Kasumi-1 (cell line): ENCODE measurements at places on chromosomes 4 and X.

DNA sequence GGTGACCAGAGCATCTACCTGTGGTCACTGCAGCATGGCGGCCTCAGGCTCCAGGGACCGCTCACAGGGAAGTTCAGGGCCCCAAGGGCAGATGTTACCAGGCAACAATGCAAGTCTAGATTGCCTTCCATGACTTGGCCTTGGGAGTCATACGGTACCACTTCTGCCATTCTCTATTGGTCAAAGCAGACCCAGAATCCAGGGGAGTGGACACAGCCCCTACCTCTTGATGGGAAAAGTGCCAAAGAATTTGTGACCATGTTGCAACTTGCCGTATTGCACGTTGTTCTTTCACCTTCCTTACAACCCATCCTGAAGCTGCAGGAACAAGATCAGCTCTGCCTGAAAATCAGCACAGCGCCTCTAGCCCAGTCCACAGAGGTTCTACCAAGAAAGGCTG lies 111.1 kb downstream of the IRF2 start:
- DNase-seq: no peak

DNA sequence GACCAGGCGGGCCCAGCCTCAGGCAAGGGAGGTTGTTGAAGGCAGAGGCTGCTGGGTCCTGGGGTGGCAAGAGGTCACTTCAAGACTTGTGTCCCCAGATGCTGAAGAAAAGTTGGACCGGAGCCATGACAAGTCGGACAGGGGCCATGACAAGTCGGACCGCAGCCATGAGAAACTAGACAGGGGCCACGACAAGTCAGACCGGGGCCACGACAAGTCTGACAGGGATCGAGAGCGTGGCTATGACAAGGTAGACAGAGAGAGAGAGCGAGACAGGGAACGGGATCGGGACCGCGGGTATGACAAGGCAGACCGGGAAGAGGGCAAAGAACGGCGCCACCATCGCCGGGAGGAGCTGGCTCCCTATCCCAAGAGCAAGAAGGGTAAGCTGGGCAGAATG lies 4.4 kb downstream of the PQBP1 start:
- no peak for DNase-seq

DNA sequence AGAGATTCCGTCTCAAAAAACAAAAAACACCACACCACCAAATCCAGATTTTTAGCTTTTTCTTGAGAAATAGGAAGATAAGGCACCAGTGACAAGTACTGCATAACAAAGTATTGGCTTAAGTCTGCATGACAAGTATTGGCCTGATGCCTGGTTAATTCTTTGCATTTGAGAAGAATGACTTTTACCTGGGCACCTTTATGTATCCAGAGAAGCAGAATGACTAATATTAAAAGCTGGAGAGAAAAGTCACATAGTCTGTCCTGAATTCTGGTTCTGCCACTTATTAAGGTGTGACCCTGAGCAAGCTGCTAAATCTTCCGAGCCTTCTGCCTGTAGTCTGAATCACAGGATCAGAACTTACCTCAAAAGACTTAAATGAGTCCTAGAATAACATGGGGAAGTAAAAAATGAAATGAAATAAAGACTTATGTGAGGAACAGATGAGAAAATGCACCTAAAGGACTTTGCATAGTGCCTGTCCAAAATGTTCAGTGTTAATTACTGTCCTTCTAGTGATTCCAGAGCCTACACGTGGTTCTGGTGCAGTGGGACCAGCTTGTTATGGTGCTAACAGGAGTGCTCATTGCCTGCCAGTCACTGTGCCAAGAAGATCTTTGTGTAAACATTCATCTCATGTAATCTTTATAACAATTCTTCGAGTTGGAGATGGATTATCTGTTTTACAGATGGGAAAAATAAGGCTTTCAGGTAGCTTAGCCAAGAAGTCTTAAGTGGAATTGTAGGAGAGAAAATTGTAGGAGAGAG lies 31.6 kb downstream of the UGDH start:
- DNase-seq: no peak

DNA sequence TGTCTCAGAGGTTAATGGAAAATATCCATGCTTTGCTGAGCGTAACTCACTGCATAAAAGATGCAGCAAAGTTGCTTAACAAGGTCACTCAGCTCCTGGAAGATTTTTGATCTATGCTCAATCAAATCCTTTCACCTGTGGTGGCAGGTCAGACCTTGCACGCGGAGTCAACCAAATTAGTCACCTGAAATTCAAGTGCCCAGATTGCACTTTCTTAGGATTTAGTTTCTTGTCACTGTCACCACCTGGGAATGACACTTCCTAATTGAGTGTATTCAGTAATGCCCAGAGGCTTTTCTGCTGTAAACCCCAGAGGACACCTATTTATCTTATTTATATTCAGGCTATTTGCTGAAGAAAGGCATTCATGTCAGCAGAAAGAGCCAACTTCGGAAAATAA lies 215.8 kb upstream of the SMIM31 start:
- DNase-seq: no peak

DNA sequence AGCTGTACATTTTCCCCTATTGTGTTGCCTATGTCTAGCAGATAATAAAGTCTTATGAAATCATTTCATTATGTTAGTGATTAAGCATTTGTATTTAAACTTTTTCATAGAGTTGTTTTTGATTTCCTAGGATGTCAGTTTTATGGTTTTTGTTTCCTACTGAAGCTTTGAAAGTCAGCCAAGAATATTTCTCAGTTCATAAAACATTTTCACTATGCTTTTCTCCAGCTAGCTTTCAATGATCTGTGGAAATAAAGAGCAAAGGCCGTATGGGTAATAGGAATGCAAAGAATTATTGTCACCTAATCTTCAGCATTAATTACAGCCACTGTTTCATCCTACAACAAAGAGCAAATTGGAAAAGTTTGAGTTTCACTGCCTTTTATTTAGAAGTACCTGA lies 145.7 kb upstream of the NUDT6 start:
- no peak for DNase-seq

DNA sequence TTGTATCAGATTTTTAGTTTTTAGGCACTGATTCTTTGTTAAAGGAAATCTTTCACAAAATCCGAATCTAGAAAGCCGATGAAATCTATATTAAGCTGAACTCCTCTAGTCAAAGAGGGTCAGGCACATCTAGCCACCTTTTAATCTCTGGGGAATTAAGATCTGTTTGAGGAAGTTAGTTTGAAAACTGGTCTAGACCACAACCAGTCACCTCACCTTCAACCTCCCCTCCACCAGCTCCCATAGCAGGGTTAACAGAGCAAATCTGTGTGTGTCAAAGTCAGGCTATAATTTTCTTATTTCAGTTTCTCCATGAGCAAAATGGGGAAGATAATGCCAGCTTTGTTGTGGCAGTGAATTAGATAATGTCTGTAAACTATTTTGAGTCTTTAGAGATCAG lies 110.0 kb upstream of the IGFBP7 start:
- no peak for DNase-seq

- no peak for DNase-seq
Observed at GRCh38 chr4:143083756-143084472, 100.8 kb upstream of the USP38 start.

GRCh38 chr4:5706486-5707290 lies 1.7 kb downstream of the EVC2 start:
- DNase-seq: peak; percentile 75

DNA sequence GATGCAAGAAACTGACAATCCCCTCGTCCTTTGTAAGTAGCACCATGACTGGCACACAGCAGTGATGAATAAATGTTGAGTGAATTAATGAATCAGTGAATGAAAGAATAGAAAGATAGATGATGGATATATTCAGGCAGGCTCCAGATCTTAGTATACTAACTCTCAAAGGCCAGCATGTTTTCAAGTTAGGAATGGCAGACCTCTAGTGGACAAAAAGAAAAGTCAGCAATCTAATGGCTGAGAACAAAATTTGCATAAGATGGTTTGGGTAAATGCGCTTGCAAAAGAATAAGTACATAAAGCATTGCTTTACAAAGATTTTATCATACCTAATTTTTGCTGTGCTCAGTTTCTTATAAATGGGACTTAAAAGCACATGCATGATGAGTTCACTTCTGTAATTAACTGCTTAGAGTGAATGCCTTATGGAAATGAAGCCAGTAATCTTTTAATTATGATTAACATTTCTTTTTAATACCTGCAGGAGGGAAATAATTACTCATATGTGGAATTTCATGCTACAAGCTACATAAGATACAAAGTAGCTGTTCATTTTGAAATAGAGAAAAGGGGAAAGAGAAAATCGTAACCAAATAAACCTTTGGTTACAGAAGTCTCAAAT lies 126.9 kb upstream of the GPRIN3 start:
- peak; percentile 78 for DNase-seq

DNA sequence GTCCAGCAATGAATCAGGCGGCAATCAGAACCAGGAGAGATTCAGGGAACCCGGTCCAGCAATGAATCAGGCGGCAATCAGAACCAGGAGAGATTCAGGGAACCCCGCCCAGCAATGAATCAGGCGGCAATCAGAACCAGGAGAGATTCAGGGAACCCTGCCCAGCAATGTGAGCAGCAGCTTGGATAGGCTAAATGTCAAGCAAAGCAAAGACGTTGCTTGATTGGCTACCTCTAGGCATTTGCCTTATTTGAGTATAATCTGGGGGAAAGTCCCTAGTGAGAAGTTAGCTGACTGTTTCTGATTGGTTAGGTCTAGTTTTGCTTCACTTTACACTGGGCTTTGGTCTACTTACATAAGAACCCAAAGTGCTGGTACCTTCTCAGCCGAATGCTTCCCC lies 1212.2 kb upstream of the TENM3 start:
- DNase-seq: no peak

DNA sequence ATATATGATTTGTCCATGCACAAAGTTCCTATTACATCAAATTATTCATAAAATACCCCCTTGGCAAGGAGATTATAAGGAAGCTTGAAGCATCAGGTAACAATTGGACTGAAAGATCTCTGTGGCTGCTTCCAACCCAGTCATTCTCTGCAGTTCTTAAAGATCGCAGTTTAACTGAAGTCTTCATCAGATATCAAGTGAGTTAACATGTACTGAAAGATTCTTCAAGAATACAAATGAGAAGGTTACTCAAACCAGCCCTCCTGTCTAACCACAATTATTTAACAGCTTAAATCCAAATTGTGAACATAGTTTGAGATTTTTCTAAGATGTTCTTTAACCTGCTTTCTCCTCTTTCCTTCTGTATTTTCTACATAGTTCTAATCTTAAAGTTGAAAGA lies 56.1 kb downstream of the SLC10A7 start:
- DNase-seq: no peak

DNA sequence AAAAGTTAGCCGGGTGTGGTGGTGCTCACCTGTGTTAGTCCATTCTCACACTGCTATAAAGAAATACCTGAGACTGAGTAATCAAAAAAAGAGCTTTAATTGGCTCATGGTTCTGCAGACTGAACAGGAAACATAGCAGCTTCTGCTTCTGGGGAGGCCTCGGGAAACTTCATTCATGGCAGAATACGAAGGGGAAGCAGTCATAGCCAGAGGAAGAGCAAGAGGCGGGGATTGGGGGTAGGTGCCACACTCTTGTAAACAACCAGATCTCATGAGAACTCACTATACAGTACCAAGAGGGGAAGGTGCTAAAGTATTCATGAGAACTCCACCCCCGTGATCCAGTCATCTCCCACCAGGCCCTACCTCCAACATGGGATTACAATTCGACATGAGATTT lies 64.1 kb downstream of the BEND4 start:
- DNase-seq: peak; percentile 74

DNA sequence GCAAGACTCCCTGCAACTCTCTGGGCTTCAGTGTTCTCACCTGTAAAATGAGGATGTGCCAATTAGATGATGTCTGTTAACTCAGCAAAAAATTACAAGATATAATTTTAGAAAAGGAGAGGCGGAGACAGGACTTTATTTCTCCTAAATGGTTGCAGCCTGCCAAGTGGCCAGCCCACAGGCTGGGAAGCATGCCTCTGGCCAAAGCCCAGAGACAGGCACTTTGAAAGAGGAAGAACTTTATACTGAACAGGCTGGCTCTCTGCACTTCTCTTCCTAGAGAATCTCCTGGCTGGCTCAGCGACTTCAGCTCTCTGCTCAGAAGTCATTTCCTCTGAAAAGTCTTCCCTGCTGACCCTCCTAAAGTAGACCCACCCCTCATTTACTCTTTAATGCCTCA lies 3.7 kb downstream of the PRDM5 start:
- DNase-seq: peak; percentile 45

GRCh38 chrX:43974100-43974475 lies 898 bp upstream of the NDP start:
- DNase-seq: no peak

GRCh38 chrX:134184936-134185335 lies 52.0 kb upstream of the CCDC160 start:
- DNase-seq: no peak

DNA sequence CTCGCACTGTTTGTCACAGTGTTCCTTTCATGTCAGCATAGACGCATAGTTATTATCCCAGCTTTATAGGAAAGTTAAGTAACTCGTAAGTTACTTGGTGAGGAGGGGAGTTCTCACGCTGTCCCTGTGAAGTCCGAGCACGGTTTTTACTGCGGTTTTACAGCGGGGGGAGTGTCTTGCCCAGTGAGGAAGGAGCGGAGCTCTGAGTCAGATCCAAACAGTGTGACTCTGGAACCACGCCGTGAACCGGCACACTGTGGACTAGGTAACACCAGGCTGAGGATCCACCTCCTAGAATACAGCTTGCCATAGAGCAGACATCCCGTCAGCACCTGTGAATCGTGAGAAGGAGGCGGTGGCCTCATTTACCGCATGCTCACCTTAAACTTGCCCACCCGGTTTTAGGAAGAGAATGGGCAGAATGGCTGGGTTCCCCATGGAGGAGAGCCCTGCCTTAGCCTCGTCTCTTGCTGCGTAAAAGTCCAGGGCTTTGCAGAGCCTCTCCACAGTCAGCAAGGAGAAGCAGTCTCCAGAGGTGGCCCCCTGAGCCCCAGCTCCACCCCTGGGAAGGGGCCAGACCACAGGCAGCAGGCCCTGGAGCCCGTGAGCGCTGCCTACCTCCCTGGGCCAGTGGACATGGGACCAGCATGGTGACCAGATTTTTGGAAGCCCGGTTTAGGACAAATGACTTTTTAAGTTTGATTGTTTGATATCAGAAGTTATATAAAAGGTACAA lies 40.2 kb upstream of the HGFAC start:
- no peak for DNase-seq

- no peak for DNase-seq
Observed at GRCh38 chr4:116926631-116927295, 158.6 kb downstream of the TRAM1L1 start.

- DNase-seq: no peak
Observed at GRCh38 chr4:90078440-90078839, 48.8 kb upstream of the CCSER1 start.

DNA sequence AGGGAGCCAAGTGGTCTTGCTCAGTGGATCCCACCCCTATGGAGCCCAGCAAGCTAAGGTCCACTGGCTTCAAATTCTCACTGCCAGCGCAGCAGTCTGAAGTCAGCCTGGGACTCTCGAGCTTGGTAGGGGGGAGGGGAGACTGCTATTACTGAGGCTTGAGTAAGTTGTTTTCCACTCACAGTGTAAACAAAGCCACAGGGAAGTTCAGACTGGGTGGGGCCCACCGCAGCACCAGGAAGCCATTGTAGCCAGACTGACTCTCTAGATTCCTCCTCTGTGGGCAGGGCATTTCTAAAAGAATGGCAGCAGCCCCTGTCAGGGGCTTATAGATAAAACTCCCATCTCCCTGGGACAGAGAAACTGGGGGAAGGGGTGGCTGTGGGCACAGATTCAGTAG lies 721.0 kb upstream of the NDST4 start:
- no peak for DNase-seq

GRCh38 chr4:7820031-7820818 lies 119.4 kb downstream of the AFAP1 start:
- DNase-seq: no peak
